ENCODE measurements at places on chromosomes 5 and 9.

GRCh38 chr5:180343831-180344695 is 9.1 kb downstream of the GFPT2 start:
- peak; percentile 68 for ATAC-seq

DNA sequence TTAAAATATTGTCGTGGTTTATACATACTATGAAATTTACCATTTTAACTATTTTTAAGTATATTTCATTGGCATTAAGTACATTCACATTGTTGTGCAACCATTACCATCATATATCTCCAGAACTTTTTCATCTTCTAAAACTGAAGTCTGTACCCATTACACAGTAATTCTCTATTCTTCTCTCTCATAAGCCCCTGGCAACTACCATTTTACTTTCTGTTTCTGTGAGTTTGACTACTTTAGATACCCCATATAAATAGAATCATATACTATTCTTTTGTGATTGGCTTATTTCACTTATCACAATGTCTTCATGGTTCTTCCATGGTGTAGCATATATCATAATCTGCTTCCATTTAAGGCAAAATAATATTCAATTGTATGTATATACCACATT is 30.3 kb downstream of the NDUFS4 start:
- ATAC-seq = no peak

DNA sequence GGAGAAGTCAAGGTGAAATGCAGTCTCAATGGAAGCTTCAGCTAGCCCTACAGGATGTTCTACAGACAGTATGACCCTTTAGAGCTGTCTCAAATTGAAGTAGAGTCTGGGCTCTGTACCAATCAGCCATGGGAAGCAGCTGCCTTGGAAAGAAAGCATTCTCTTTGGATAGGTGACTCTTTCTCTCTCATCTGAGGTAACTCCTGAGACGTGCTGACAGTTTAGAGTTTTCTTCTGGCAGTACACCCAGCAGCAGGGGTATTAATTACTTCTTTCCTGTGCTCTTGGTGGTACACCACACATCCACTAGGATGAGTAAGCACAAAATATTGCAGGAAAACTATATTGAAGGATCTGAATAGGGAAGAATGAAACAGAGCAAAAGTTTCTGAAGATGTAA is 329.6 kb upstream of the RGMB start:
- ATAC-seq = no peak

GRCh38 chr5:140443-140829 is 48.5 kb downstream of the PLEKHG4B start:
- no peak for ATAC-seq

DNA sequence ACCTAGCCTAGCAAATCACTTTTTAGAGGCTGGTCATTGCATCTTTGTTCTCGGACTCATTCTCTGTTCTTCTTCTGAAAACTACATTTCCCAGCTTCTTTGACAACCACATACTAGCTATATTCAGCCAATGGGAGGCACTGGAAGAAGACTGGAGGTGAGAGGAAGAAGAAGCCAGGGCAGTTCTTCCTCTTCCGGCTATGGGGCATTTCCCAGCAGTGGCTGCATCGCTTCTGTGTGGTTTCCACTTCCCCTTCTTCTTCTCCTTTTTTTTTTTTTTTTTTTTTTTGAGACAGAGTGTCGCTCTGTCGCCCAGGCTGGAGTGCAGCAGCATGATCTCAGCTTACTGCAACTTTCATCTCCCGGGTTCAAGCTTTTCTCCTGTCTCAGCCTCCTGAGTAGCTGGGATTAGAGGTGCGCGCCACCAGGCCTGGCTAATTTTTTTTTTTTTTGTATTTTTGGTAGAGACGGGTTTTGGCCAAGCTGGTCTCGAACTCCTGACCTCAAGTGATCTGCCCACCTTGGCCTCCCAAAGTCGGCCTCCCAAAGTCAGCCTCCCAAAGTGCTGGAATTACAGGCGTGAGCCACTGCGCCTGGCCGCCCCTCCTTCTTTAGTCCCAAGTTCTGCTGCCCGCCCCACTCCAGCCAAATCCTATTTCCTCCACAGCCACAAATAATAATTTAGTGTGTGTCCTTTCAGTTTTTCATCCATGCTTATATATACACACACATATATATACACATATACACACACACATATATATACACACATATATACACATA is 6.9 kb upstream of the UBAP1 start:
- no peak for ATAC-seq

DNA sequence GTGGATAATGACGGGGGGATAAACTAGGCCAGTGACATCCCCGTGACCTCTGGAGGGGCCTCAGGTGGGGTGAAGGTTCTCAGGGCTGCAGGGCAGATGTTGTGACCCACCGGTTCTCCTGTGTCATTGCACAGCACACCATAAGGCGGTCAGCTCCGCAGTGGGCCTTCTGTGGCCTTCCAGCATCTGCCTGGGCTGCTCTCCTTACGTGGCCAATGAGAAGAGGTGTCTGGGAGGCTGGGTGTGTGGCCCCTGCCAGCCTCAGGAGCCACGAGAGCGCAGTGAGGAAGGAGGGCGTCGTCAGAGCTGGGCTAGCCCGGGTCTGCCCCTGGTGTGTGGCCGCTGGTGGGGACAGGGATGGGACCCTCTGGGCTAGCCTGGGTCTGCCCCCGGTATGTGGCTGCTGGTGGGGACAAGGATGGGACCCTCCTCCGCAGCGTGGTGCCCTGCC is 48.7 kb downstream of the COL5A1 start:
- no peak for ATAC-seq

DNA sequence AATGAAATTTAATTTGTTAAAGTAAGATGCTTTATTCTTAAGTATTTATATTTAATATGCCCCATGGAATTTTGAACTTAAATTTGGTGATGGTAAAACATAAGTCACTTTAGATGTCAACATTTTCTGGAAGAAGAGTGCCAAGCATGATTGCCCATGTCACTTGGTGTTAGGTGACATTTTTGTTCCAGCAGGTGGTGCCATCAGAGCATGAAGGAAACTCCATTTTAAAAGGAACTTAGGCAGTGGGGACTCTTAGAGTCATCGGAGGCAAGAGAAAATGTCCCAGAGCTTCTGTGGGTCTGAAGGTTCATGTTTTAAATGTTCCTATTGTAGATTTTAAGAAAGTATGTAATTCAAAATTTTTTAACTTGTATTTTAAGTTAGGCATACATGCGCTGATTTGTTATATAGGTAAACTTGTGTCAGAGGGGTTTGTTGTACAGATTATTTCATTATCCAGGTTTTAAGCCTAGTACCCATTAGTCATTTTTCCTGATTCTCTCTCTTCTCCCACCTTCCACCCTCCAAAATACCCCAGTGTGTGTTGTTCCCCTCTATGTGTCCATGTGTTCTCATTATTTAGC is 789.3 kb downstream of the SEMA5A start:
- ATAC-seq = no peak

DNA sequence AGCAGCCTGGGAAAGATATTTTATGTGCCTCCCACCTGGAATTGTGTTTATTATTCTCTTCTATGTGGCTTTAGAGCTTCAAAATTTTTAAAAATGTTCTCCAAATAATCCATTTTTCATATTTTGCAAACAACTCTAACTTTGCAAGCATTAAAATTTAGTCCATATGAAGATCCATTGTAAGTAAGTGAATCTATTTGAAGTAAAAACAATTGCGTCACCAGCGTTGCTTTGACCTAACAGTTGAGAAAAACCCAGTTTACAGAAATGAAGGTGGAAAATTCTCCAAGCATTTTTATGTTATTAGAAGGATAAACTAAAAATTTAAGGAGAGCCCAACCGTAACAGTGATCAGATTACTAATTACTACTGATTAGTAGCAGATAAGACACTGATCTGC is 38.9 kb upstream of the TLX3 start:
- no peak for ATAC-seq

DNA sequence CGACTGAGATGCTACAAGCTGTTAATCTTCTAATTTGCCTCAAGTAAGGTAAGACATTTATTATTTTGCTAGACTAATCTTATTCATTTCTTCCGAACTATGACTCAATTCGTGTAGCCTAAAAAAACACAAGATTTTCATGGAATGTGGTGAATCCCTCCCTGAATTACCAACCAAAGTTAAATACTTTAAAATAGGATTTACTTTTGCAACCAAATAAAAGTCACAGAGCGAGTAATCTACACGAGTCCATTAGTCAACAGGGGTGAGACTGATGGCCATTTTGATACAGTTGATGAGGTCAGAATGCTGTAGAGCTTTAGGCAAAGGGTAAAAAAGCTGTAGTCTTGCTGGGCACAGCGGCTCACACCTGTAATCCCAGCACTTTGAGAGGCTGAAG is 13.1 kb upstream of the BNC2 start:
- ATAC-seq = no peak

DNA sequence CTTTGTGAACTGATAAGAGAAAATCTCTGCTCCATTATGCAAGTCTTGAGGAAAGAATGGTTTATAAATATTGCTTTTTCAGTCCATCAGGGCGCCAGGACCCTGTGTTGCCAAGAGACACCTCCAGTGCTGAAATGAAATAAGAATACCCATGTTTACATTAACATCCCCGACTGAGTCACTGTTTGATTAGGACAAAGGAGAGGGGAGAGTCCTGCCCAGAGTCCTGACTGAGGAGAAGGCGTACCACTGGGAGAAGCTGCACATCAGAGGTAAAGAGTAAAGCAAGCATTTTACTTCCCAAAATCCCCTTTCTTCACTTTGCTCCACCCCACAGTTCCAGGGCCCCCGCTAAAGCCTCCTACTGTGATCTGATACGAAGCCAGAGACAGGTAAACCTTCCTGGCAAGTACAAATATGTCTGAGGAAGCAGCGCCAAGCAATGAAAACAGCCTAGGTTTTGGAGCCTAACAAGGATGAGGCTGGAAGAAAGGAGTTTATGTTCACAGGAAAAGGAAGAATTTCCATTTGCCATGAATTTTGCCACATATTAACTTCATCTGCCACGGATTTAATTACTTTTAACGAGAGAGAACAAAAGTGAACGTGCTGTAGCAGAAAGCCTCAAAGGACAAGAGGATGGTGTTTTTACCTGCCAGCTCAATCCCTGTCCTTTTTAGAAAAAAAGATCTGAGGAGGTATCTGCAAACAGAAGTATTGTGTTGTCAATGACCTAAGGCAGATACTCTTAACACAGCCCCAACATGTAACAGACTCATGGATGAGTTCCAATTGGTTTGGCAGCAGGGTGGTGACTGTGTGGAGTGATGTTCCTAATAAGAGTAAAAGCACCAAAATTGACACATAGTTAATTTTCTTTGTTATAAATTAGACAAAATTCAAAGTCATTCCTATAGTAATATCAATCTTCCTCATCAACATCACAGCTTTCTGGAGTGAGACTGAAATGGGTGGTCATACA is 209.4 kb upstream of the TLE4 start:
- ATAC-seq = peak; percentile 42

DNA sequence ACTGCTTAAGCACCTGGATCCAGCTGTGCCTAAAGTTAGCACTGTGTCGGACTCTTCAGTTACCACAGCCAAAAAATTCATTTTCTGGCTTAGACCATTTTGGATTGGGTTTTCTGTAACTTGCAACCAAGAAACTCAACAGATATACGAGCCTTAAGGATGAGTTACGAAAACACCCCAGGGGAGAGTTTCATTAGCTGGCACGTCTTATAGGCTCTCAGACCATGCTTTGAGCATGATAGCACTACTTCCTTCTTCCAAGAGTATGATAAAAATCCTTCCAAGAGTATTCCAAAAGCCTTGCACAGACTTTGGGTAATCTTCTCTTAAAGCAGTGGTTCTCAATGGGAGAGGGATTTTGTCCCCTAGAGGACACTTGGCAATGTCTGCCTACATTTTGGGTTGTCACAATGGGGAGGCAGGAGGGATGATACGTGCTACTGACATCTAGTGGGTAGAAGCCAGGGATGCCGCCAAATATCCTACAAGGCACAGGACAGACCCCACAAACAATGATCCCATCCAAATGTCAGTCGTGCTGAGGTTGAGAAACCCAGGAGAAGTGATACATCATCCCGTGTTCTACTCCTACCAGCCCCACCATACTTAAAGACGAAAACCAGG is 64.8 kb downstream of the SMIM23 start:
- ATAC-seq = no peak

GRCh38 chr5:75720882-75721281 is 3.6 kb upstream of the POC5 start:
- no peak for ATAC-seq

GRCh38 chr5:91109634-91110033 is 273.5 kb downstream of the ARRDC3 start:
- ATAC-seq = no peak

DNA sequence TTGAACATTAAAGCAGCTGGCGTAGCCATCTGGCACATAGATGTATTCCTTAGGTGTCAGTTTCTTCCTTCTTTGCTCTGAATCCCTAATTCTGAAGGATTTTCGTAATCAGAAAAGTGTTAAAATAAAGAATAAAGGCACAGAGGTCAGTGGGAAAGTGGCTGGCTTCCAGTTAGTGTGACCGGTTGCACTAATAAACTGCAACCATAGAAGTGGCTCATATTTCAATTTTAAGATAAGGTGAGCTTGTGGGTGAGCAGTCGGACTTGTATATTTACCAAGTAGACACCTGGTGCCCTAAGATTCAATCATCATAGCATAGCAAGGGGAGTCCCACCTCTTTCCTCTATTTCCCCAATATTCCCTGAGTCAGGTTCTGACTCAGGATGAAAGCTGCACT is 459.6 kb downstream of the ACTL7B start:
- ATAC-seq = no peak

GRCh38 chr5:94407023-94407422 is 211.4 kb downstream of the KIAA0825 start:
- peak; percentile 98 for ATAC-seq

DNA sequence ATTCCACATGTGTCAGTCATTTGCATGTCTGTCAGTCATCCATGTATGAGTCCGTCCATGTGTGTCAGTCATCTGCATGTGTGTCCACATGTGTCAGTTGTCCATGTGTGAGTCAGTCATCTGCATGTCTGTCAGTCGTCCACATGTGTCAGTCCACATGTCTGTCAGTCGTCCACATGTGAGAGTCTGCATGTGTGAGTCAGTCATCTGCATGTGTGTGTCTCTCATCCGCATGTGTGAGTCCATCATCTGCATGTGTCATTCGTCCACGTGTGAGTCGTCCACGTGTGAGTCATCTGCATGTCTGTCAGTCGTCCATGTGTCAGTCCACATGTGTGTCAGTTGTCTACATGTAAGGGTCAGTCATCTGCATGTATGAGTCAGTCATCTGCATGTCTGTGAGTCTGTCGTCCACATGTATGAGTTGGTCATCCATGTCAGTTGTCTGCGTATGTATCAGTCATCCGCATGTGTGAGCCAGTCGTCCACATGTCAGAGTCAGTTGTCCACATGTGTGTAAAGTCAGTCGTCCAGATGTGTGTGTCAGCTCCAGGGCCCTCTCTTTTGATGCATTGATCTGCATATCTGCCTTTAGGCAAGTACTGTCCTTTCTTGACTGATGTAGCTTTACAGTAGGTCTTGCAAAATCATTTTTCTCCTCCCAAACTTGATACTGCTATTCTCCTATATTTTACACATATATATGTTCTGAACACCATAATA is 72.5 kb upstream of the CACNA1B start:
- peak; percentile 14 for ATAC-seq

DNA sequence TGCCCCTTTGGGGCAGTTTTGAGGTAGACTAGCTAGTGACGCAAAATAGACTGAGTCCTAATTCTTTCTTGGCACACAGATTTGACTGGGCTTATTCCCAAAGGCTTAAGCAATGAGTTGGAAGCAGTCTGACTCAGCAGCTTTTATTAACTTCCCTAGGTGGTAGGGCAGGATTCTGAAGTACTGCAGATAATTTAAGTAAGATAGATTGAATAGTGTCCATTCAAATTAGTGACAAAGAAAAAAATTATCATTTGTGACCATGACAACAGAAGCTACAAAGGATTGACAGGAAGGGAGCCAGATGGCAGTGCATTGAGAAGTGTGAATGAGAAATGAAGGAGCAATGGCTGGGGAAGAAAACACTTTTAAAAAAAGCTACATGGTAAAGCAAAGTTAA is 649.4 kb downstream of the CDH9 start:
- ATAC-seq = no peak

Data from esophagus mucosa (tissue), 1 donor.